ENCODE measurements at places on chromosomes 5 and 9. TPM values are rescaled to one million over a fixed set of nuclear protein-coding genes. Genes with fewer than 3 reads are reported as not detected.

Gene PCDHGA6
- 0.80 TPM for total RNA-seq

Gene SLC1A1
- 3.8 TPM for total RNA-seq

Gene OR1J2
- not detected for total RNA-seq

Gene LTC4S
- 5.5 TPM for total RNA-seq

Measured in progenitor cell of endocrine pancreas (in vitro differentiated cells).